ENCODE measurements at places on chromosomes 2 and 18.

DNA sequence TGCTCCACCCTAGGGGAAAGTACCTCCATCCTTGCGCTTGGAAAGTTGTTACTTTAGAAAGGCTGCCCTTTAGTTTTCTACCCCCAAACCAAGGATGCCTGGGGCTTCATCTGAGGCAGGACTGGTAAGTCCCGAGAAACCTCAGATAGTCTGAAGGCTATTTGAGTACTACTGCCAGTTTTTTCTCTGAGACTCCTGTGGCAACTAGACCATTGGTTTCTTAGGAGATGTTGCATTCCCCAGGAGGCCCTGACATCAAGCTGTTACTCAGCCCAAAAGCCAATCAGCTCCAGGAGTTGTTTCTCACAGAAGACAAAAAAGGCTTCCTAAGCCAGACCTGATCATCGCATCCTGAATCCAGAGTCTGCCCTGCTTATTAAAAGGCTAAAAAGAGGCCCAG lies 67.2 kb downstream of the COLEC12 start:
- no peak for DNase-seq

- no peak for DNase-seq
These were observed 3.4 kb upstream of the TET3 start for GRCh38 chr2:73981081-73982001.

DNA sequence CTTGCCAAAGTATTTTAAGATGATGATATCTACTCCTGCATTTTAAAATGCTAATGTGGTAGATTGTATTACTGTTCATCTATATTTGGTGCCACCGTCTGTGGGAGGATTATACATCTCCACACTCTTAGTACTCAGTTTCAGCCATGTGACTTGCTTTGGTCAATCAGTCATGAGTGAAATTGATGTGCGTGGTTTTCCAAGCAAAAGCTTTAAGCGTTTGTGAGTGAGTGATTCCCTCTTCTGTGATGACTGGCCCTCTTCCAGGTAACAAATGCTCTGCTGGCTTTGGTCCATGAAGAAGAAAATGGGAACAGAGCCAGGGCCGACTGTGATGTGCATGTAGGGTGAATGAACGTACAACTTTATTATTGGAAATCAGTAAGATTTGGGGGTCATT lies 330.4 kb downstream of the LPIN1 start:
- no peak for DNase-seq

DNA sequence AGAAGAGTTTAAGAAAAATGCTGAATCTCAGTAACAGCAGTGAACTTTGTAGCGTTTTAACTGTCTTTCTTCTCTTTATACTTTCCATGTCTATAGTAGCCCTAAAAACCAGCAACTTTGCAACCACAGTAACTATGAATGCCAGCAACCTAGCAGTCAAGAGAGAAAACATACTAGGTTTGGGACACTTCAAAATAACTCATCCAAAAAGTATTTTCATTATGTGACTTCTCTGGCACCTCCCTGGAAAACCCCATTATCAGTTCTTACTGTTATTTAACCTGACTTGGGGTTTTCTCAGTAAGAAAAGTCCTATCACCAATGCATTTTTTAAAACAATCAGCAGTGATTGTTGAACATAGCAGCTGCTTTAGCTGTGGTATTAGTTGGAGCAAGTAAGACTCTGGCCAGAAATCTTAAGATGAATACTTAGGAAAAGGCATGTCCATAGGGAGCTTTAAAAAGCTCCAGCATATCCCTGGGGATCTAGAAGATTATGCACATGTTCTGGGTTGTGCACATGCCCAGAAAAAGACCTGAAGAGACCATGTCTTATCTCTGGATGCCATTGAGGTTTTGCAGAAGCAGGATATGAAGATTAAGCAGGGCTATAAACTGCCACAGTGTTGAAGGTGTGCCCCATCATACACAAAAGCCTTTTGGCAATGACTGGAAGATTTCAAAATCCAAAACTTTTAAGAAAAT lies 411.3 kb downstream of the CMPK2 start:
- DNase-seq = no peak

DNA sequence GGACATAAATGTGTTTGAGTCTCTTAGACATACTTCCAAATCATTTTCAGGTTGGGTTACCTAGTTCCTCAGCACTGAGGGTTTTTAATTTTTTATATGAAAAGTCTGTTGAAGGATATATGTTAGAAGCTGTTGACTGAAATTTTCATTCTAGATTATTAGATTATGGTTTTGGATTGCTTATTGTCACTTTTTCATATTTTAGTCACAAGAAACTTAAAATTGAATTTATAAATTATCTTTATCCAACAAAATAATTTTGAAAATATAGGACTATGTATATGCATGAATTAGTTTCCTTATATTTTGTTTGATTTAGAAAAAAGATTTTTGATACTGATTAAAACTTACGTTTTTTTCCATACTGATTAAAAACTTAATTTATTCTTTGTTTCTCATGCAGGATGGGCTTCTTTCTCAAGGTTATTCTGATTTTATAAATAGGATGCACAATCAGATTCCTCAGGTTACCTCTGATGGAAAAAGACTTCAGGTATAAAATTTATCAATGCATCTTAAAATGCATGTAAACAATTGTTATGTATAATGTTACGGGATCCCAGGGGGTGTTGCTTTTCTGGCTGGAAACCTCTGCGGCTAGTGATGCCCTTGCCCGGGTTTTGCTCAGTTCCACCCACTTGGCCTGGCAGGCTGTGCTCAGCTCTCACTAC lies 26.2 kb downstream of the DDX1 start:
- DNase-seq = no peak

DNA sequence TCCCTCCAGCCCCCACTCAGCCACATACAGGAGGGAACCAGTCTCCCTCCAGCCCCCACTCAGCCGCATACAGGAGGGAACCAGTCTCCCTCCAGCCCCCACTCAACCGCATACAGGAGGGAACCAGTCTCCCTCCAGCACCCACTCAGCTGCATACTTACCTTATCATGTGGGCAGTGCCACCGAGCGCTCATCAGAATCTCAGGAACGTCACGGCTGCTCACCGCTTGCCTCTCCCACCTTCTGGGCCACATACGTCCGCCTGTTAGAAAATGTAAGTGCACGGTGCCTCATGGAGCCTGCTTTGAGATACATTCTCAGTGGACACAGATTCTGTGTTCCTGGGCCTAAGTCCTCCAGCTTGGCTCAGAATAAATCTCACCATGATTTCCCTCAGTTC lies 124.8 kb downstream of the PXDN start:
- DNase-seq = no peak

GRCh38 chr2:45849491-45850283 lies 198.2 kb downstream of the PRKCE start:
- DNase-seq = no peak

DNA sequence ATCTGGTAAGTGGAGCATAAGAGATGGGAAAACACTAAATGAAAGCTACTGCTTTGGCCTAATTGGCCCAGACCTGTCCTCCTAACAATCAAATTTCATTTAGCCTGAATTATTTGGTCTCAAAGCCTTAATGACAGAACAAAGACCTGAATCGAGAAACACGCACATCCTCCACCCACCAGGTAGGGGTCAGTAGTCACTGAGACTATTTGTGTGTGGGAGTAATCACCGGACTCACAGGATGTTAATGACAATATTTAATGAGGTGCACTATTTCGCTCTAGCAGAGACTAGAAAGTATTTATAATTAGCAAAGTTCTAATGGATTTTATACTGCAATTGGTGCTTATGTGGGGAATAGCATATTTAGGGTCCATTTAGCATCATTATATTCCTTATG lies 68.1 kb downstream of the RBM43 start:
- no peak for DNase-seq

DNA sequence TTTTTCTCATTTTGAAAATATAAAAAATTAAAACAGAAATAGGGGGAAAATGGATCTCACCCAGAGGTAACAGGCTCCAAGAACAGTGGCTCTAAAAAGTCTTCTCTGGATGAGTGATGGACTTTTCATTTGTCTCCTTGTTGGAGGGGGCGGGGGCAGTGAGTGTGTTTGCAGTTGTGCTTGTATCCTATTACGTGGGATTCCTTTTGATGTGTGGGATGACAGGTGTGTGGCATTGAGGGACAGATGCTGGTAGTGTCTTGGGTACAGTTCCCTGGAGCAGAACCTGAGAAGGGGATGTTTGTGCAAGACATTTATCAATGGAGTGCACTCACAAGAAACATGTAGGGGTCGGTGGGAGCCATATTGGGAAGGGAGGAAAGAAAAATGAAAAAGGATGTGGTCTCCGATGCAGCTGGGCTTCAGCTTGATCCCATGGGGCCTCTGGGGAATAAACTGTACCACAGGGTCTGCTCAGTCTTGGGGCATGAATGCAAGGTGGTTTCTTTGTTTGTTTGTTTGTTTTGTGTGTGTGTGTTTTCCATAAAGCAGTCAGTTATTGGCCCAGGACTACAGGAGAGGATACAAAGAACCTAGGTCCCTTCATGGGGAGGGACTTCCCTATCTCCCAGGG lies 120.0 kb upstream of the SLC35G4 start:
- DNase-seq = no peak

Data from stimulated activated CD8-positive, alpha-beta memory T cell treated with anti-CD3 and anti-CD28 coated beads, Interleukin-7, amount 100 ng/mL, for 1 hour (primary cell).